ENCODE measurements at places on chromosomes 7 and 10.
A peak's percentile ranks its signal among the peaks of the same experiment; 100 is the strongest.

DNA sequence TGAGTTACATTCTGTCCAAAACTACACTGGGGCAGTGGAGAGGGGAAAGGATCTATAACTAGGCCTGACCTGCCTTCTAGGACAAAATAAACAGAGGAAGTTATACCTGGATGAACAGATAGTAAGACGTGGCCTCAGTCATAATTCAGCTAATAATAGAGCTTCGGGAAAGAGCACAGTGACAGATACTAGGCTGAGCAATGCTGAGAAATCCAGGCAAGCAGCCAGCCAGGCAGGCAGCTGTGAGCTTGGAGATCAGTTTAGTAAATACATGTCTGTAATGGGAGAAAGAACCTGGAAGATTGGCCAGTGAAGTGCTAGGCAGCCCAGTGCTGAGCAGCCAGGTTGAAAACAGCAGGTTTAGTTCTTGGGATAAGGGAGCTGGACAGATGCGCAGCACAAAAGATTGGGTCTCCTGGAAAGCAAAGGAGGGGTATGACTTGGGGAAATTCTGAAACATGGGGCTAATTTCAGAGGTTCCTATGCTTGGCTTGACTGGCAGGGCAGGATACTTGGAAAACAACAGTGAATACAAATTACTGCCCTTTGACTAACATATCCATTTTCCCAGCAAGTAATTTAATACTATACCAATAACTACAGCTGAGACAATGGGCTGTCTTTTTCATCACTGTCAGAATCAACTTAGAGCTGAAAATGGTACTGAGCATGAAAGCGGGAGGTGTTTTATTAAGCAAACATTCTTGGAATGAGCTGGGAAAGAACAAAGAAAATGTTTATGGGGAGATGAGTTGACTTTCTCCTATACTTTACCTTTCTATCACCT is 140.8 kb downstream of the DGKB start:
- peak; percentile 44 for DNase-seq

DNA sequence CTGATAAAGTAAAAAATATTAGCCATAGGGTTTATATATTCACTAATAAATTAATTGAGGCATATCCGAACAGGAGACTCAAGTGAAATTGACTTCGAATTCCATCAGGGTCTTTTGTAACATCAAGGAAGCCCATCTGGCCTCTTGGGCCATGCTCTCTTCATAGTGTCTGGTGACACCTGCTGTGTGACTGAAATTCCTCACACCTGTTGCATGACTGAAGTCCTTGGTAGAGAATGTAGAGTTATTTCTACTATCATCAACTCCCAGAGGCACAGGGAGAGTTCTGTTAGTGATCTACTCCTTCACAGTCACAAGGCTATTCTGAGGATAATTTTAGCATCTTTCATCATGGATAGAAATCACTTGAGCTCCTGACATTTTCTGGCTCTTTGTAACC is 138.3 kb upstream of the LSM8 start:
- DNase-seq, result no peak

DNA sequence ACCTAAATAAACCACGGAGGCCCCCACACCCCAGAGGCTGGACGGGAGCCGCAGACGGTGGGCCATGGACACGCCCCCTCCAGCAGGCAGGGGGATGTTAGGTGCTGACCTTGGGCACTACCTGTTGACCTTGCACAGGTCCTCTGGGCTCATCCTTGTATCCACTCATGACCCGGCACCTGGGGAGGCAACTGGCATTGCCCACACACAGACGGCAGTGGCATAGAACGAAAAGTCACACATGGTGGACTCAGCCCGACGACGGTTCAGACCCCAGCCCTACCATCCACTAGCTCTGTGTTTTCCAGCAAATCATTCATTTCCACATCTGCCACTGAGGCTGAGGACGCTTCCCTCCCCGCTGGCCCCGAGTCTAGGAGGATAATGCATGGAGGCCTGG is 247.7 kb upstream of the PPP2R2D start:
- no peak for DNase-seq

DNA sequence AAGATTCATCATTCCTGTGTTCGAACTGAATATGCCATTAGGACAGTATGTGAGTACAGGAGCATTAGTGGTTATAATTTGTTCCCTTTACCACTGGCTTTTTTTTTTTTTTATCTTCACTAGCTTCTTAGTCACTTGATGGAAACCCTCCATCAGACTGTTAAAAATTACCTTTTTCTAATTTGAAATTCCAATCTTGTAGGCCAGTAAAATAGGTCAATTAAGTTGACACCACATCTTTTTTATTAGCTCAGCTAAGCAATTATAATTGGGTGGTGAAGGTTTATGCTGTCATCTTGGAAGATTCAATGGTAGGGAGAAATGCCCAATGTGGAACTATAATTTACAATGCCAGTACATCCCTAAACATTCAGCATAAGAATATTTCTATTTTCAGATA is 6.1 kb downstream of the NRCAM start:
- DNase-seq, result no peak

DNA sequence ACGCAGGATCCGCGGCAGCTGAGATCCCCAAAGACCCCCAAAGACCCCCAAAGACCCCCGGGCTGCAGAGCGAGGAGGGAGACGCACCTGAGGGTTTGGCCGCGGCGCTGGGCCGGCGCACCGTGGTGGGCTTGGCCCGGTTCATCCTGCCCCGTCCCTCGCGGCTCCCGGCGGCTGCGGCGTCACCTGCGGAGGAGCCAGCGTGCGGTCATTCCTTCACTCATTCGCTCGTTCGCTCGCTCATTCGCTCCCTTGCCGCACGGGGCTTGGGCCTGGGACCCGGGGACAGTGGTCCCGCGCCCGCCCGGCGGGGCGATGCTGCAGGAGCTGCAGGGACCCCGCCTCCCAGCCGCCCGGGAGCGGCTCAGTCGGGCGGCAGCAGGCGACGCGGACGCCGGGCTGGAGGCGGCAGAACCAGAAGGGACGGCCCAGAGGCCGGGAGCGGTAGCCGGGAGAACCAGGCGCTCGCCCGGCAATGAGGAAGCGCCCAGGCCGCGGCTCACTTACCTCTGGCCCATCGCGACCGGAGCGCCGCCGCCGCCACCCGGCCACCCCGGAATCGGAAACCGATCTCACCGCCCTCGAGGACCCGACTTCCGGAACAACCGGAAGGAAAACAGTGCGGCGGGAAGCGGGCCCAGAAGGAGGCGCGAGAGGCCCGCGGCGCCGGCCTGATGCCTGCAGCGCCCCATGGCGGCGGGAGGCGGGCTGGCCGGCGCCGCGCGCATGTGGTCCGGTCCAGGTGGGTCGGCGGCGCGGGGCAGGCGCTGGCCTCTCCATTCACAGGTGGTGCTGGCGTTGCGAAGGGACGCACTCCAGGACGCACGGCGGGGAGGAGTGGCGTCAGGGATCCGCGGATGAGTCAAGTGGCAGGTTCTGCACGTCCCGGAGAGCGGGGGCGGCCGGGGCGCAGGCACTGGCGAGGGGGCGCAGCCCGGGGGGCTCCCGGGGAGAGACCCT is at the start of gene INTS1:
INTS1 (minus strand) TSS at position 574 of the 960 bp plus-strand sequence; CDS start at position 145, 429 bp downstream.
- peak; percentile 55 for DNase-seq

DNA sequence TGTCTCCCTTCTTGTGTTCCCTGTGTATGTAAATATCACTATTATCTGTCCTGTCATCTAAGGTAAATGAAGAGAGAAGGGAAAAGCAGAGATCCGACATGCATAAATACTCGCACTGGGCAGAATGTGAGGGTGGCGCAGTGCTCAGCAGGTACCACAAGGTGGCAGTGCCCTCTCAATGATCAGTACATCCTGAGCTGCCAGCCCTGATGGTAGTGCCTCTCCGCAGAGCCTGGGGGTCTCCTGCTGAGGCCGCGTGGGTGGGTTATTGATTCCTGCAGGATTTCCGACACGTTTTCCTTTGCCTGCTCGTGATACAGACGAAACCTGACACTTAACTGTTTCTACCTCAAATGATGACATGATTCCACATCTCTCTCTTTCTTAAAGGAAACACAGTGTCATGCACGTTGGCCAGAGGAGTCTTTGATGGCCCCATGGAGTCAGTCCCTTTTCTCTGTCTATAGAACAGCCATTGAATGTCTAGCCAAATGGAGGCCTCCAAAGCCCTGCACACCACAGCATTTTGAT is 19.8 kb downstream of the RGR start:
- DNase-seq, result no peak

DNA sequence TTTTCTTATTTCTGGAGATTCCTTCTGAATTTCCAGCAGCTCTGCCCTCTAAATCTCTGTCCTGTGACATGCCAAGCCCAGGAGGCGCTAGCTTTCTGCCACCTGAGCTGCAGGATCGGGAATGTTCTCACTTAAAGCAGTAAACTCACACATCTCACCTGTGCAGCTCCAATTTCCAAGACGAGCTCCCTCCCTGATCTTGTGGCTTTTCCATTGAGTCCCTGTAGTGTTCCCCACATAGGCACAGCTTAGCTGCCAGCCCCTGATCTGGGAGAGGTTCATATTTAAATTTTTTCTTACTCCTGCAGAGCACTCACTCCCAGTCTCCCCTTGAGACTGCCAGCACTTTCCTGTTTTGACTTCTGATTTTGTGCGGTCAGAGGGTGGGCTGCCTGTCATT is 479.3 kb downstream of the GLRX3 start:
- no peak for DNase-seq

Measured in NCI-H1436 treated with DMSO at 0.1 percent for 48 hours (cell line).